Tibial nerve (tissue), 4 donors: ENCODE measurements at places on chromosomes 13 and 19.

DNA sequence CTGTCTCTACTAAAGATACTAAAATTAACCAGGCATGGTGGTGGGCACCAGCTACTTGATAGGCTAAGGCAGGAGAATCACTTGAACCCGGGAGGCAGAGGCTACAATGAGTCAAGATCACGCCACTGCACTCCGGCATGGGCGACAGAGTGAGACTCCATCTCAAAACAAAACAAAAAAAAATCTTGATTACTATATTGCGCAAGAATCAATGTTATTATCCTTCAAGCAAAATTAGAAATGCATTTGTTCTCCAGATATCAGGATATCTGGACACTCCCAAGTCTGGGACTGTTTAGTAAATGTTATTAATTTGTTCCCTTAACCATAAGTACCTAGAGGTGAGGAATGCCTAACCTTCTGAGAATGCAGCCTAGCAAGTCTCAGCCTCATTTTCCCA is 992.2 kb upstream of the PCDH20 start:
- H3K27me3 ChIP-seq = no peaks in the 10 kb centered on the region
- no peaks in the 10 kb centered on the region for H3K36me3 ChIP-seq
- H3K4me3 ChIP-seq = no peak overlapping the region
- no peak overlapping the region for H3K27ac ChIP-seq

DNA sequence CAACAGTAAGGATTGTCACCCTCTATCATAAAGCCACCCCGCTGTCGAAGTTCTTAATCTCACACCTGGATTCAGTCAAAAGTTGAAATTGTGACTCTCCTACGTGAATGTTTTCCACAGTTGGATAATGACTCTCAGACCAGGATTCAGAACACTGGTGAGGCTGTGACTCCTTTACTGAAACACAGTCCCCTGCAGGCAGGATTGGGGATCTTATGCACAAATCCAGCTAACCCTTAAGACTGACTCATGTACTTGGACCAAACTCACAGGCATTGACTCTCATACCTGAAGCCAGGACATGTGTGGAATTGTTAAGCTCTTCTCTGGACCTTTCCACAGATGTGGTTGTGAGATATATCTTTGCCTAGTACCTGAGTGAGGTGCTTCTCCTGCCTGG is 46.8 kb downstream of the ZNF85 start:
- no peaks in the 10 kb centered on the region for H3K27me3 ChIP-seq
- H3K27ac ChIP-seq = no peak overlapping the region
- H3K4me3 ChIP-seq = no peak overlapping the region
- H3K4me1 ChIP-seq = no peaks in the 10 kb centered on the region
- no peaks in the 10 kb centered on the region for H3K36me3 ChIP-seq

DNA sequence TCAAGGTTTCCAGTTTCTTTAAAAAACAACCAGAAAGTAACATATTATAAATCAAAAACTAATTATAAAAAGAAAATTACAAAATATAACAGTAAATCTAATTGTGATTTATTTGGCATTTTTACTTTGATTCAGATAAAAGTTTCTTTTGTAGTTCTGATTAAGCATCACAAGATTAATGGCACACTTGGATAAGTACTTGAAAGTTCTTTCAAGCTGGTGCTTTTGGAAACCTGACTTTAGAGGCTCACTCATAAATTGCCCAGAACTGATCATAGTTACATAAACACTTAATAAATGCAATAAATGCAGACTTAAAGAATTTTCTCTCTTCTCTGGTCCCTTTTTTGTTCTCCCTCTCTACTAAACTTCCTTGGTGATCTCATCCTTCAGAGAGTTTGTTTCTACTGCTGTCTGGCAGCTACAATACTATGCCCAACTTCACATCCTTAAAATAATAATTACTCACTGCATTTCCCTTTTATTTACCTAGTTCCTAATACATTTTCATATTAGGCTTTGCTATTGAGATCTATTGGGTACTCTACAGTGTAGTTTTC is 1417.0 kb downstream of the EFNB2 start:
- H3K27me3 ChIP-seq = no peaks in the 10 kb centered on the region
- H3K36me3 ChIP-seq = no peaks in the 10 kb centered on the region

- H3K27ac ChIP-seq = no peak overlapping the region
- H3K27me3 ChIP-seq = no peaks in the 10 kb centered on the region
- DNase-seq = no peak
- no peaks in the 10 kb centered on the region for H3K36me3 ChIP-seq
Measured at GRCh38 chr19:33186431-33187182, 7.5 kb upstream of the LRP3 start.
